Endothelial cell of umbilical vein (primary cell): ENCODE measurements at places on chromosomes 5 and 9.

- H3K4me1 ChIP-seq, result peaks cover 23% of the 10 kb centered on the region
- no peak overlapping the region for H3K4me3 ChIP-seq
- H3K27me3 ChIP-seq, result no peaks in the 10 kb centered on the region
- no peaks in the 10 kb centered on the region for H3K36me3 ChIP-seq
These were observed 191.6 kb upstream of the MSX2 start for GRCh38 chr5:174532455-174533453.

DNA sequence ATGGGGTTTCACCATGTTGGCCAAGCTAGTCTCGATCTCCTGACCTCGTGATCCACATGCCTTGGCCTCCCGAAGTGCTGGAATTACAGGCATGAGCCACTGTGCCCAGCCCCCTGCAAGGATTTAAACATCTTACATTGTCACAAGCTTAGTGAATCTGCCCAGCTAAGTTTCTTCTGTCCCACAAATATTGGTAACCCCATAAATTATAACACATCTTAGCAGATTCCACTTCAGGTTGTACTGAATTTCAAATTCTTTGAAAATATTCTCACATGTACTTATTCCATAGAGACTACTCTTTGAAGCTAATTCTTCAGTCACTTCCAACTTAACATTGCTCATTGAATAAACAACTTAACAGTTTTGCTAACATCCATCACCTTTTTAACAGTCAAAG, 13.4 kb upstream of the AFF4 start:
- H3K27me3 ChIP-seq, result no peaks in the 10 kb centered on the region
- no peaks in the 10 kb centered on the region for H3K36me3 ChIP-seq
- DNase-seq, result no peak
- peaks cover 3% of the 10 kb centered on the region for H3K4me1 ChIP-seq

DNA sequence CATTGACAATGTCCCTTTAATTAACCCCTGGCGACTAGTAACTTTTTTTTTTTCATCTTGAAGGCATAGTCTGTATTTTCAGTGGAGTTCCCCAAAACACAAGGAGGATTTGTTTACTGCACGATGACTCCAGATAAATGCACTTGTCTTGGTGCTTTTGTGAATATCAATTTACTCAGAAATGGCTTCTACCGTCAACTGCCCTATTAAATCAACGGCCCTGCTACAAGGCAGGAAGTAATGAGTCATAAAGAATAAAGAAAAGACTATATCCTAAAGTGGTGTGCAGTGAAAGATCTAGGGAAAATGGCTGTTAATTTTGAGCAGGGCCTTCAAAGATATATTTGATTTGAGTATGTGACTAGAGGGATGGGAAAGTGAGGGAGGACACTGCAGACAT, 388.3 kb upstream of the CHD1 start:
- H3K27me3 ChIP-seq, result no peaks in the 10 kb centered on the region
- peak; percentile 35 for DNase-seq
- no peak overlapping the region for H3K4me3 ChIP-seq
- no peaks in the 10 kb centered on the region for H3K36me3 ChIP-seq
- H3K27ac ChIP-seq, result no peak overlapping the region
- H3K4me1 ChIP-seq, result no peaks in the 10 kb centered on the region

GRCh38 chr9:20532584-20532983, 89.7 kb downstream of the MLLT3 start:
- no peak for DNase-seq
- no peaks in the 10 kb centered on the region for H3K27me3 ChIP-seq
- no peaks in the 10 kb centered on the region for H3K4me1 ChIP-seq
- no peak overlapping the region for H3K4me3 ChIP-seq
- H3K27ac ChIP-seq, result no peak overlapping the region

DNA sequence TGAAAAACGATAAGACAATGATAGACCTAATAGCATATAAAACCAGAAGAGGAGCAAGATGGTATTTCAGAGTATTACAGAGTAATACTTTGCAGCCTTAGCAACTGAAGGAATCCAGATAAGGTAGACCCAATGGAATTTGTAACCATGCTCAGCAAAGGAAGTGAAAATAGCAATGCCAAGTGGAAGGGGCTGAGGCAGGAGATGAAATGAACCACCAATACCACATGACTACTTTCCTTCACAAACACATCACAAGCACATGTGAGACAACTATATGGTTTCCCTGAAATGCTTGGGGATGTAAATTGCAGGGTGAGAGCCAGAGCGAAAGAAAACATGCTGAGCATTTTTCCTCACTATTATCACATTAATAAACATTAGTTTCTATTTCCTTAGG, 79.8 kb upstream of the MELK start:
- peaks cover 8% of the 10 kb centered on the region for H3K4me1 ChIP-seq
- no peaks in the 10 kb centered on the region for H3K36me3 ChIP-seq
- H3K4me3 ChIP-seq, result no peak overlapping the region
- peaks cover 8% of the 10 kb centered on the region for H3K27me3 ChIP-seq
- H3K27ac ChIP-seq, result no peak overlapping the region

DNA sequence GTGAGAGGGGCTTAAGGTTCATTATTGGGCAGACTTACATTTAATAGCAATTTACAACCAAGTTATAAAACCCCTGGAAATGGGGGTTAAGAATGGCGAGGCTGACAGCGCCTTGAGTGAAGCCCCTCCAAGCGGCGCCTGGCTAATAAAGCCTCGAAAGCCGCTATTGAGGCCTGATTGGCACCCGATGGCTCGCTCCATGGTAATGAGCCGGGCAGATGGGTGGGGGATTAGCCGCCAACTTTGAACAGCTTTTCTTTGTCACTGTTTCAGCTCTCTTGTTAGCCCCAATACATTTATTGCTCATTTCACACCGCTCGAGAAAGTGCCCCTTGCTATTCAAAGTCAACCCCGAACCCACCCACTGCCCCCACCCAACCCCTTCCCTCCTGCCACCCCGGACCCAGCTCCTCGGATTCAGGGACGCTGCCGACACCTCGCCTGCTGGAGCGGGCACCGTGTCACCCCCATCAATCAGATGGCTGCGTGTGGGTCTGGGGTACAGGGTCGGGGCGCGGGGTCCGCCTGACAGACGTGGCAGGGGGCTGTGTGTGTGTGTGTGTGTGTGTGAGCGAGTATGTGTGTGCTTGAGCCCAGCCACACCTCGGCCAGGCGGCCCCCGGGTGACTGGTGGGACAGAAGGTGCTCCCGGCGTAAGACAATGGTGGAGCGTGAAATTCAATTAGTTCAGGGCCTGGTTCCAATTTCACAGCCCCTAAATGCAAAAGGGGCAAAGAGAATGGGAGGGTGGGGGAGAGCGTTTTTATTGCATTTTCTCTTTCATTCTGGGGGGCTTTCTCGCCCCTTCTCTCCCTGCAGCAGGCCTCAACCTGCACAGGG, 34.2 kb downstream of the ASS1 start:
- no peaks in the 10 kb centered on the region for H3K36me3 ChIP-seq
- no peak overlapping the region for H3K27ac ChIP-seq
- H3K4me1 ChIP-seq, result no peaks in the 10 kb centered on the region
- DNase-seq, result no peak

- H3K27me3 ChIP-seq, result no peaks in the 10 kb centered on the region
- H3K4me1 ChIP-seq, result no peaks in the 10 kb centered on the region
- DNase-seq, result peak; percentile 42
- H3K36me3 ChIP-seq, result no peaks in the 10 kb centered on the region
These were observed 113.2 kb upstream of the RANBP3L start for GRCh38 chr5:36414869-36415282.

GRCh38 chr9:109856785-109857184, 76.8 kb downstream of the PALM2AKAP2 start:
- no peaks in the 10 kb centered on the region for H3K36me3 ChIP-seq
- peaks cover 8% of the 10 kb centered on the region for H3K27me3 ChIP-seq
- H3K4me3 ChIP-seq, result no peak overlapping the region
- no peak overlapping the region for H3K27ac ChIP-seq
- DNase-seq, result no peak
